Activated CD8-positive, alpha-beta memory T cell treated with anti-CD3 and anti-CD28 coated beads, Interleukin-2, amount 50 U/mL, for 4 hours (primary cell): ENCODE measurements at places on chromosomes 12 and 14.

GRCh38 chr14:74888164-74889158, 6.7 kb downstream of the DLST start:
- no peak for DNase-seq

DNA sequence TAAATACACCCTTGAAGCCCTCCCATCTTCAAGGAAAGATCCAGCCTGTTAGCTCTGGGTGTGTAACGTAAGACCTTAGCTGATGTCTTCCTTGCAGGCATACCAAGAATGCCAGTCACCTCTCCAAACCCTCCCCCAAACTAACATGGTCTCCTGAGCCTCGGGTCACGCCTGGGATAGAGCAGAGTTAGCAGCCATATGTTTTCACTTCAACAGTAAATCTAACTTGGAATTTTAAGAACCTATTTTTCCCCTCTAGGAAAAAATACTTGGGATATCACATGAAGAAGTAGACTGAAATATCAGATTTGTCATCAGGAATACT, 27.9 kb downstream of the BCL2L14 start:
- DNase-seq, result no peak

DNA sequence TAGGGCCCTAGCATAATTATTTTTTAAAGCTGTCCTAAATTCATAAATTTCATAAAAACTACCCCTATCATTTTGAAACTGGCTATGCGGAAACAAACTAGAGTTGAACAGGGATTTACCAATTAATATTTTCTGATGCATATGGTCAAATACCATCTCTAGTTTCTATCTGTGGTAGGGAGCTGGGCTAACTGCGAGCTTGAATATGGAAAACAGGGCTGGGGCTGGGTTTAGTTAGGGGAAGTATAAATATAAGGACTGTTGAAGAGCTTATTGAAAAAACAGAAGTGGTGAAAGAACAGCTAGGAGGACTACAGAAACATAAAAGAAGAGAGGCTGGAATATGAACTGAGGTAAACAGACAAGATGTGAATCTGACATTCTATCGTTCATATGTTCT, 91.8 kb downstream of the SLC38A1 start:
- no peak for DNase-seq

DNA sequence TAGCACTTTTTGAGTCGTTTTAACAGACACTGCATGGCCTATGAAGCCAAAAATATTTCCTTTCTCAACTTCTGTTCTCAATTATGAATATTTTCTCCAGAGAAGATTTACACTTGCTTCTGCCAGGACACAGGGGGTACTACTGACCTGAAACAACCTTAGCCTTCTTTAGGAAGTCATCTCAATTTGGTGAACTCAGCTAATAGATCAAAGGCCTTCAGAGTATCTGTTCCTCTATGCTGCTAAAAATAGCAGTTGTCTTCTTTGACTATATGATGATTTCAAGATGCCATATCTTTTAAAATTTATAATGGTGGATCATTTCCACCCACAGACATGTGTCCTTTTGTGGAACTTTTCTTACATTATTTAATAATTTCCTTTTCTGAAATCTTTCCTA, 14.0 kb upstream of the NDUFA12 start:
- DNase-seq, result no peak

DNA sequence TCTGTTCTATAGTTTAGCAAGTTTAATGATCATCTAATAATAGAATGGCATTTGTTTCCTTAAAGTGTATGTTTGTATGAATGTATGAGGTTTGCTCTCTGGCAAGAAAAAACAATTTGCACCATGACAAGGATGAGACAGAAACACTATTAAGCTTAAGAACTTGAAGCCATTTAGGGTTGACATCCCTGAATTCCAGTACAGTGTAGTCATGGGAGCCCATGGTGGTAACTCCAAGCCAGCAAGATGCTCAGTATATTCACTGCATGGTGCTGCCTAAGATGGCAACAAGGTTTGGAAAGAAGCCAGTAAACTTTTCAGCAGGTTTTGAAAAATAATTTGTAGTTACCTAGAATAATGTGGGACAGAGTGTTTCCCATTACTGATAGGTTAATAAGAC, 158.6 kb downstream of the PRIMA1 start:
- no peak for DNase-seq

DNA sequence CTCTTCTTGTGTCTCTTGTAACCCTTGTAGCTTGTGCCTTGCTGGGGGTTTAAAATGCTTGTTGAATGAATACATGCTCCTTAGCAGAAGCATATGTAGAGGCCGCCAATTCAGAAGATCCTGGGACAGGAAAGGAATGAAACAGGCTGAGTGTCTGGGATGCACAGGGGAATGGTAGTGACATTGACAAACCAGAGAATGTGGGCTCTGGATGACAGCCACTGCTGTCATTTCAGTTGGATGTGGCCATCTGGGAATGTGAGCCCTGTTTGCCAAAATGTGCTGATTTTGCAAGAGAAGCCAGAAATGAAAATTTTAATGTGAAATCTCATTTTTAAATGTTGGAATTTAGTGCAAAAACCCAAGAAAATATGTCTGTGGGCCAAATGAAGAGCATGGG, 136.8 kb downstream of the DACT1 start:
- no peak for DNase-seq

DNA sequence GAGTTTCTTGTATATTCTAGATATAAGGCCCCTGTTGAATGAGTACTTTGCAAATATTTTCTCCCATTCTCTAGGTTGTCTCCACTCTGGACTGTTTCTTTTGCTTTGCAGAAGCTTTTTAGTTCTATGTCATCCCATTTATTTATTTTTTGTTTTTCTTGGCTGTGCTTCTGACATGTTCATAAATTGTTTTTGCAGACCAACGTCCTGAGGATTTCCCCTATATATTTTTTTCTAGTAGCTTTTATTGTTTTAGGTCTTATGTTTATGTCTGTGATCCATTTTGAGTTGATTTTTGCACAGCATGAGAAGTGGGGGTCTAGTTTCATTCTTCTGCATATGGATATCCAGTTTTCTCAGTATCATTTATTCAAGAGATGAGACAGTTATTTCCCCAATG, 70.4 kb upstream of the BTG1 start:
- no peak for DNase-seq

- no peak for DNase-seq
Observed at GRCh38 chr14:29222671-29223268, 456.2 kb downstream of the FOXG1 start.
